ENCODE measurements at places on chromosomes 7 and 10.
A peak's percentile ranks its signal among the peaks of the same experiment; 100 is the strongest.

DNA sequence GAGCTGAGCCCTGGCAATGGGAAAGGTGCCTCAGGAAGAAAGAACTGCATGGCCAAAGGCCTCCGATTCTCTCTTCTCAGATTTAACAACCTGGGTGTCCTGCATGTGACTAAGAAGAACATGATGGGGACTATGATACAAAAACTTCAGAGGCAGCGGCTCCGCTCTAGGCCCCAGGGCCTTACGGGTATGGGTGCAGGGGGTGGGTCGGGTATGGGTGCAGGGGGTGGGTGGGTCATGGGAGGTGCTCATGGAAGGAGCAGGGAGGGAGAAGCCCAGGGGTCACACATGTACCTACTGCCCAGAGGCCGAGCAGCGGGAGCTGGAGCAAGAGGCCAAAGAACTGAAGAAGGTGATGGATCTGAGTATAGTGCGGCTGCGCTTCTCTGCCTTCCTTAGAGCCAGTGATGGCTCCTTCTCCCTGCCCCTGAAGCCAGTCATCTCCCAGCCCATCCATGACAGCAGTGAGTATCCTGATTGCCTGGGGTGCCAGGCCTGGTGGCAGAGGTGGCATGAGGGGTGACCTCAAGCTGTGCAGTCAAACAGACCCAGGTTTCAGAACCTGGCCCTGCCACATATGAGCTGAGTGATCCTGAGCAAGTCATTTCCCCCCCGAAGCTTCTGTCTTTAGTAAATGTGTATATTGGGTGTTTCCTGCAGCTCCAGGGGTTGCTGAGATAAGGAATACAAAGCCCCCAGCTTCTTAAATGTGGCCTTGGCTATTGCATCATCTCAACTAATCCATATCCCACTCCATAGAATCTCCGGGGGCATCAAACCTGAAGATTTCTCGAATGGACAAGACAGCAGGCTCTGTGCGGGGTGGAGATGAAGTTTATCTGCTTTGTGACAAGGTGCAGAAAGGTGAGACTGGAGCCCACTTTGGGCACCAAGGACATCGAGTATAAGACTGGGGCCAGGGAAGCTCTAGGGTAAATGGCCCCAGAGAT is 2.0 kb downstream of the NFKB2 start:
- DNase-seq, result no peak

- DNase-seq, result no peak
Observed at GRCh38 chr7:70152313-70152712, 554.0 kb downstream of the AUTS2 start.

DNA sequence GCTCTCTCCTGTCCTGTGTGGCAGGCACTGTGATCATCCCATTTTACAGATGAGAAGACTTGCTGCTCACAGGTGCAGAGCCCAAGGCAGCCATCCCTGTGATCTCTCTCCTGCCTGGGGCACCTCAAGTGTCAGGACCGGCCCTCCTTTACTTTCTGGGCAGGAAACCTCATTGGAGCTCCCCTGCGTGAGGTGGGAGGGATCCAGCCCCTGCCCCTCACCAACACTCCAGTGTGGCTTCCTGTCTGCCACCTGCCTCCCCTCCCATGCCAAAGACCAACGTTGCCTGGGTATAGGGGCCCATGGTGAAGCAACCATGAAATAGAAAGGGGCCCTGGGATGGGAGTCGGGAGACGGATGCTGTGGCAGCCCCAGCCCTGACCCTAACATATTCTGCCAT is 91.2 kb upstream of the MYL10 start:
- DNase-seq, result no peak

DNA sequence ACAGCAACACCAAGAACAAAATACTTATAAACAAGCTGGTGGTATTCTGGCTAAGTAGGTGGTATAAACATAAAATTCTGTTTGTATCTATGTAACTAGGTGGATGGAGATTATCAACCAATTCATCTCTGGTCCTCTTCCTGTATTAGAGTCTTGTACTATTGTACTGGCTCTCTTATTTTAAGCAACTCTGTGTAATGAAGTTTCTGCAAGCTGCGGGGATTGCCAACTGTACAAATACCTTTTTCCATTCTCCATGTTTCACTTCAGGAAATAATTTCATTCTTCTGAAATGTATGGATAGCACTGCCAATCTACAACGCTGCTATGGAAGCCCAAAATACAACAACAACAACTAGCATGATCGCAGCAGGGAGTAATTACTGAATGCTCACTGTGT is 44.8 kb downstream of the JAZF1 start:
- DNase-seq, result no peak

DNA sequence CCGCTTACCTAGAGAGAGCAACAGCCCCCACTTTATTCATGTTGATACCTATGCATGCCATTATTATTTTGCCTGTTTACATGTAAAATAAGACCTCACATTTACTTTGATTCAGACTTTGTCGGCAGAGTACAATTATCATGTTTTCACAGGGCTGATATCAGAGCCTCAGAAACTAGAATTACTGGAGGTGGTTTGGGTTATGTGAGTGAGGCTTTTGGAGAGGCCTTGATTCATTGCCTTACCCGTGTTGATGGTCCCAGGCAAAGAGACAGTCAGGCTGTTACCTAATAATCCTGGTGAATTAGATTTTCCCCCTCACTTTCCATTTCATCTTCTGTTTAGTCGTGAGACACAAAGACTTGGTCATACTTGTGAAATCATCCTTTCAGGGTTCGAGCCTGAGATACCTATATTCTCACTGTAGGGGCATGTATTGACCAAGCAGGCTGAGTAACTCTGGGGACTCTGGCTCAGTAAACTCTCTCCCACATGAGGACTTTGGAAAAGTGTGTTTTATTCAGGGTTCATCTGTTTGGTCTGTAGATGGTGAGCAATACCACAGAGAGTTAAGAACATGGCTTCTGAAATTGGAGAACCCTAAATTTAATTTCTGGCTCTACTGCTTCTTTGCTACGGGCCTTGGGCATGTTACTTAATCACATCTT is 150.9 kb downstream of the CELF2 start:
- no peak for DNase-seq

- DNase-seq, result peak; percentile 78
Observed at GRCh38 chr7:102236592-102237287, 49.9 kb upstream of the SH2B2 start.

DNA sequence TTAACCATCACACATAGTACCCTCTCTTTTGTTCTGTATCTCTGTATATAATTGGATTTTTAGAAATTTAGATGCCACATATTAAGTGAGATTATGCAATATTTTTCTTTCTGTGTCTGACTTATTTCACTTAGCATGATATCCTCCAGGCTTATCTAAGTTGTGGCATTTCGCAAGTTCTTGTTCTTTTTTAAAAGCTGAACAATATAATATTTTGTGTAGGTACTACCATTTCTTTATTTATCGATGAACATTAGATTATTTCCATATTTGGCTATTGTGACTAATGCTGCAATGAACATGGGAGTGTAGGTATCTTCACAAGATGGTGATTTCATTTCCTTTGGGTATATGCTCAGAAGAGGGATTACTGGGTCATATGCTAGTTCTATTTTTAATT is 295.0 kb downstream of the SUGCT start:
- DNase-seq, result peak; percentile 19

All from fibroblast of villous mesenchyme (primary cell).